ENCODE measurements at places on chromosomes 11 and 22.

- no peak for DNase-seq
These were observed 479.4 kb downstream of the JRKL start for GRCh38 chr11:96869207-96869606.

GRCh38 chr22:45162531-45162930 is 1.2 kb upstream of the NUP50 start:
- no peak for DNase-seq

GRCh38 chr11:85759915-85760314 is 51.0 kb downstream of the SYTL2 start:
- no peak for DNase-seq

- no peak for DNase-seq
These were observed 539.7 kb upstream of the CCDC179 start for GRCh38 chr11:23399995-23400394.

GRCh38 chr22:46212195-46212594 is 37.9 kb downstream of the CDPF1 start:
- peak; percentile 14 for DNase-seq

- DNase-seq, result no peak
These were observed 55.9 kb downstream of the BMAL1 start for GRCh38 chr11:13333456-13333957.

DNA sequence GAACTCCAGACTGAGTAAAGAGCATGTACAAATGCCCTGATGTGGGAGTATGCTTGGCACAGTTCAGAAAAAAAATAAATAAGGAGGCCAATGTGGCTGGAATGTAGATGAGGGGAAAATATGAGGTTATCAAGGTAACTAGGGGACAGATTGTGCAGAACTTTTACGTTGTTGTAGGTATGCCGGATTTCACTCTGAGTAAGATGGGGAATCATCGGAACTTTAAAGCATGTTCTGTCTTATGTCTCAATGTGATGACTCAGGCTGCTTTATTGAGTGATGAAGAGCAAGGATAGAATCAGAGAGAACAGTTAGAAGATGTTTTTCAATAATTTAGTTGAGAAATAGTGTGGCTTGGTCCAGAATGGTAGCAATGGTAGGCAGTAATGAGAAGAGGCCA is 130.4 kb downstream of the C11orf87 start:
- DNase-seq, result no peak

DNA sequence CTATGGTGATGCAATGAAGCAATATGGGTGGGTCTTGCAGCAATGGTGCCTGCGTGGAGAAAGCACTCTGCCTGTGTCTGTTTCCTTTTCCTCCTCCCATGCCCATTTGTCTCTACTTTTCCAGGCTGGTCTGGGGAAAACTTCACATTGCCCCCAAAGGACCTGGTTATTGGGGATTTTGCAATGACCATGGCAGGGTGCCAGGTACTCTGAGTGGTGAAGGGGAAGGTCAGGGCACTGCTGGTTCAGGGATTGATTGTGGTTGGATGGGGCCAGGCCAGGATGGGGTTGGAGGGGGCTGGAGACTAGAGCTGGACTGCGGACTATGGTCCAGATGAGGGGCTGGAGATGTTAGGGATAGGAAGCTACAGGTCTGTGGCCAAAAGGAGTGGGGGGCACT is 92.1 kb downstream of the INSC start:
- DNase-seq, result no peak

DNA sequence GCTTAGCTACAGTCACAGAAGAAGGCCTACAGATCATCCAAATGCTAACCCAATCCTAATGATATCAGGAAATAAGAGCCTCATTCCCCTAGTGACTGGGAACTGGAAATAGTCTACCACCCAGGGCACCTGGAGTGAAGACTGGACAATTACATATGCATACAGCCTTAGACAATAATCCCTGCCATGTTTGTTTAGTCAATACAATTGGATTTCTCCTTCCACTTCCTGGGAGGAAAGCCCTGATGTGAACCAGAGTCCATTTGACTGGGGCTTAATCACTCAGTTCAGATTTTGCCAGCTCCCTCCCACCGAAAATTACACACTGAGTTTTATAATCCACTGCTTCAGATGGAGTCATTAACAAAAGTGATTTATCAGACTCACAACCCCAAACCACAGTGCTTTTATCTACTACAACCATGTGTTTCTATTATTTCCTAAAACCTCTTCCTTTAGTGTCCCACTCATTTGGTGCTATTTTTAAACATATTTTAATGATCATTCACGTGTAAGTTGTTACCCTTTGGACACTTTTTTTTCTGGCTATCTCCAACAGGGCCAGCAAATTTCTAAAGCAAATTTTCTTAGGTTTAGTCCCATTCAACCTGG is 29.9 kb downstream of the CWF19L2 start:
- DNase-seq, result no peak

DNA sequence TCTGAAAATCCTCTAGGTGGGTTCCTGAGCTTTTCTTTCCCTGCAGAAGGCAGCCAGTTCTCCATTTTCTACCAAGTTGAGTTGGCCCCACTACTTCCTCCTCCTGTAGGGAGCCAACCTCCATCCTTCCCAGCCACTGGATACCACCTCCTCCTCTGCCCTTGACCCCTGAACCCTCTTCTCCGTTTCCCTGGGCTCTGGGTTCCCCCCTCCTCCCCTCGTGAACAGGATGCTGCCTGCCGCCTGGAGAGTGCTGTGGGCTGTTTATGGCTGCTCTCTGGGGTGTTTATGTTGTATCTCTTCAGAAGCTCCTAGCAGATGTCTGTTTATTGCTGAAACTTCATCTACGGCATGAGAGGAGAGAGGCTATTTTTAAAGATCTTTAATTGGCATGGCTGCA is 8.6 kb downstream of the MICAL2 start:
- DNase-seq, result no peak

GRCh38 chr11:34427186-34427805 is 11.4 kb upstream of the CAT start:
- DNase-seq, result no peak

DNA sequence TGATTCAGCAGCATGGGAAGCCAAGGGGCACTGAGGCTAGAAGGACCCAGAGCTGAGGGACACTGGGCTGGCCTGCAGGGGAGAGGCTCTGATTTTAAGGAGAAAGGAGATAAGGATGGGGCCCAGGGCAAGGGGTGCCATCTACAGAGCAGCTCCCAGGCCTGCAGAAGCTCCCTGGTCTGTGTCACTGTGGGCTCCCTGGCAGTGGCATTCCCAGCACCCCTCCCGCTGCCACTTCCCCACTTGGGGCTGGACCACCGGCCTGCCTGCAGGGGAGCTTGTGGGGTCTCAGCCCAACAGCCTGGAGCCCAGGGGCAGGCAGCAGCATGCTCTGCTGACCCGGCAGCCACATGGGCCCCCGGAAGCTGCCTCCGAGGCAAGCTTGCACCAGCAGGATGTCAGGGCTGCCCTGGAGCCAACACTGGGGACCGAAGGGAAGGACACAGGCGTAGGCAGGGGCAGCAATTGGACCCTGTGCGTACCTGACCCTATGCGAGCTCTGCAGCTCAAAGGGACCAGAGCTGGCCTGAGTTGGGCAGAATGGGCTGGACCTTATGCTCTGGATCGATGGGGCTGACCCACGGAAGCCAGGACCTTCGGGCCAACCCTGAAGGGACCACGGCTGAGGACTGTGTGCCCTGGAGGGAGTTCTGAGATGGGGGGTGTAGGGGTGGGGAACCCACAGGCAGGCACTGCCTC is 35.4 kb upstream of the WNT7B start:
- no peak for DNase-seq

GRCh38 chr11:116916886-116917285 is 79.5 kb upstream of the APOA1 start:
- DNase-seq, result no peak

GRCh38 chr11:78606667-78607066 is 32.0 kb upstream of the NARS2 start:
- DNase-seq, result no peak

DNA sequence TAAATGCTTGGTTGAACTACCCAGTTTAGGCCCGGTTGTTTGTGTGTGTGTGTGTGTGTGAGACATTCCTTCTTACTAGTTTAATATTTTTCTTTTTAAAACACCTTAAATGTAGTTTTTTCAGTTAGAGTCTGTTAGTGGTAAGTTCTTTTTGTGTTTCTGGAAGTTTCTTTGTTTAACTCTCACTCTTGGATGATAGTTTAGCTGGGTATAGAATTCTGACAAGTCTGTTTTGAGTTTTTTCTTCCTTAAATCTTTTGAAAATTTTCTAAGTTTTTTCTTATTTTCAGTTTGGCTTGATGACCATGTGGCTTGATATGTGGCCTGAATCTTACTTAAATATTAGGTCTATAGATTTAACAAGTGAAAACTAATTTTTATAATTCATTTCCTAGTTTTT is 60.1 kb downstream of the PDE3B start:
- no peak for DNase-seq

GRCh38 chr22:27438271-27438980 is 363.1 kb downstream of the MN1 start:
- DNase-seq, result no peak

DNA sequence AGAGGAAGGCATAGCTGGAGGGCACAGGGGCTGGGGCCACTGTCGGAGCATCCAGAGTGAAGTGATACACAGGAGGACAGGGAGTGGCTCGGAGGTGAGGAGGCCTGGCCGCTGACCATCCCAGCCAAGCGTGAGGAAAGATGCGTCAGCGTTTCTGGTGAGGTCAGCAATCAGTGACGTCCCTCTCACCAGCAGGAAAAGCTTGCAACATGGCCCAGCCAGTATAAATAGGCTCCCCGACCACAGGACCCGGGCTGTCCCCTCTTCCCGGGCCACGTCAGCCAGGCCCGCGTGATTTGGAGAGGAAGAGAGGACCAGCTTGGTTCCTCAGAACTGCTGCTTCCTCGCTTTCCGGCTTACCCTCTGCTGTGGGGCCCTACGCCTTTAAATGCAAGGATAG is 4.2 kb upstream of the OSM start:
- DNase-seq, result no peak

DNA sequence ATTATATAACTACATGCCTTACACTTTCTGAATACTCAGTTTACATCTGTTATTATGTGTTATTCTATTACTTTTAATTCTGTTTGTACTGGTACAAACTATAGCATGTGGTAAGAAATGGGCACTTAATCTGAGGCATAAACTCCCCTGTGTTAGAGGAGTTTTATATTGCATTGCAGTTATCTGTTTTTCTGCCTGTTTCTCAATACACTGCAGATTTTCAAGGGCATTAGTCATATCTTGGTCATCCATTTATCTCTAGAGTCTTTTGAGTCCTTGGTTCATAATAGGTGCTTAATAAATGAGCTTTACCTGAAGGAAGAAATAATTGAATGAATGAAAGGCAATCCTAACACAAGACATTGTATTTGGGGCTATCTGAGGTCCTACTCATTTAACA is 182.9 kb upstream of the CTSC start:
- DNase-seq, result no peak

DNA sequence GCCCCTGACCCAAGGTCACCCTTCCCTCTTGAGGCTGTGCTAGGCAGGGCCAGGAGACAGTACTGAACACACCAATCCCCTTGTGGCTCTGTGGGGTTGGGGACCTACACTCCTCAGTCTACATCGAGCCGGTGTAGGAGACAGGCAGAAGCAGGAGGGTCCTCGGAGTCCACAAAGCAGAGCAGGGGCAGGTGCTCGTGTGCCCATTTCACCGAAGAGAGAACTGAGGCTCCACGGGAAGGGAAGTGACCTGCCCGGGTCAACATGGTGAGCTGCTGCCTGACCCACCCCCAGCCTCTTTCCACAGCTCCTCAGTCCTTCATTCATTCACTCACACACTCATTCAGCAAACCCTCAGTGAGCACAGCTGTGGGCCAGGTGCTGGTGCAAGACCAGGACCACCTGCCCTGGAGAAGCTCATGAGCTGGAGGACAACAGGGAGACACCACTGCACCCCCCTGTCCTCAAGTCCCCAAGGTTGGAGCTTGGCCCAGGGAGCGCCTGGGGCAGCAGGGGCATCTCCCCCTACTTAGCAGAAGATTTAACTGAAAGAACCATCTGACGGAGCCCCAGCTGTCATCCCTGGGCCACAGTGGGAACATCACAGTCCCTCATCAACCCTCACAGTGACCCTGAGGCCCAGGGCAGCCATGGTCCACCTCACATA is 127.3 kb downstream of the MED15 start:
- no peak for DNase-seq

GRCh38 chr11:2664376-2664775 is 35.4 kb downstream of the KCNQ1OT1 start:
- no peak for DNase-seq

- no peak for DNase-seq
These were observed 15.0 kb upstream of the MN1 start for GRCh38 chr22:27816552-27816951.

- DNase-seq, result no peak
These were observed 158.8 kb downstream of the FAT3 start for GRCh38 chr11:92383430-92383829.

- no peak for DNase-seq
These were observed 2.1 kb downstream of the CCDC73 start for GRCh38 chr11:32792111-32792947.

DNA sequence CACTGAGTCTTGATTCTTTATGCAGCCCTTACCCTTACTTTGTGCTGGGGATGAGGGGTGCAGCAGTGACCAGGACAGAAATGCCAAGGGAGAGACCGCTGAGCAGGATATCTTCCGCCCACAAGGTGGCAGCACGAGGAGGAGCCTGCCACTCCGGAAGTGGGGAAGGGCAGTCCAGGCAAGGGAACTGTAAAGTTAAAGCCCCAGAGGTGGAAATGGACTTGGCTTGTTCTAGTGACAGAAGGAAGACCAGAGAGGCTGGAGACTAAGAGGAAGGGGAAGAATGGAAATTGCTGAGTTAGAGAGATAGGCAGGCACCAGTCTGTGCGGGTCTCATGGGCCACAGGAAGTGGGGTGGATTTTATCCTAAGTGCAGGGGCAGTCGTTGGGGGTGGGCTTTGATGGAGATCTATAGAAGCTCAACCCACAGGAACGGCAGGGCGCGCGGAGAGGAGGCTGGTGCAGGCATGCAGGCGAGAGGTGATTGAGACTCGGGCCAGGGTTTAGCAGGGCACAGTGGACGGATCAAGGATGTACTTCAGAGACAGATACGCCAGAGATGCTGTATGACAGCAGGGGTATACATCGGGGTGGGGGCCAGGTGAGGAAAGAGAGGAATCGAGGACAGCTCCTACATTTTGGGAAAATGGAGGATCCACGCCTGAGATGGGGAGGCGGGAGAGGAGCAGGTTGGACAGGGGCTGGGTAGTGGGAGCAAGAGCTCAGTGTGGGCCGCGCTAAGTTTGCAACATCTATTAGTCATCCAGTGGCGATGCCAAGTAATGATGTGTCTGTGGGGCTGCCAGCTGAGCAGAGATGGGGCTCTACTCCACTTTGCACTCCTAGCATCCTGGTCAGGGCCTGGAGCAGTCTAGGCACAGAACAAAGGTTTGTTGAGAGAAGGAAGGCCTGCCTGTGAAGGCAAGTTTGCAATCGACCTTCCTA is 3.3 kb upstream of the GRK2 start:
- DNase-seq, result peak; percentile 48

- DNase-seq, result no peak
These were observed 181.9 kb upstream of the BDNF start for GRCh38 chr11:27882066-27882697.

Measured in stimulated activated CD8-positive, alpha-beta memory T cell treated with anti-CD3 and anti-CD28 coated beads, Interleukin-7, amount 100 ng/mL, for 48 hours (primary cell).